ENCODE measurements at places on chromosomes 3 and 15. TPM values are rescaled to one million over a fixed set of nuclear protein-coding genes. Genes with fewer than 3 reads are reported as not detected.

DNA sequence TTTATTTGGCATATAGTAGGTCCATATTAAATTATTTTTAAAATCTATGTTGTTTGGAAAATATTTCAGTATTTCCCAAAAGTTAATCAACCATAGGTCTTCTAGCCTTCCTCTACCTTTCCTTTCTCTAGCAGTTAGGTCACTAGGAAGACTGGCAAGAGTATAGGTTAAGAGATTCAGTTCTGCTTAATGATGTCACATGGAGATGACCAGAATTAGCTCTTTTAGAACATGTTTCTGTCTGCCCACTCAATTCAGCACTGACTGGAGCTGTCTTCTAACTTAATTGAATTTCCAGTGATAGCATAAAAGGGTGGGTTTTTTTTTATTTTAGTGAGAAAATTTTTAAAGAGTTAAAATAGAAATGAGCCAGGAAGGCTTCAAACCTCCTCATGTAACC lies 23.8 kb upstream of the ZBED2 start:
- no peak for DNase-seq
- no peaks in the 10 kb centered on the region for H3K4me1 ChIP-seq
- H3K27ac ChIP-seq = no peak overlapping the region
- H3K4me3 ChIP-seq = no peak overlapping the region

- no peak overlapping the region for H3K27ac ChIP-seq
- no peak for DNase-seq
- peaks cover 10% of the 10 kb centered on the region for H3K27me3 ChIP-seq
- H3K4me3 ChIP-seq = no peak overlapping the region
These were observed 123.9 kb upstream of the AGBL1 start for GRCh38 chr15:85955501-85956391.

TERB2 gene
- total RNA-seq = not detected

GRCh38 chr3:71131375-71132314 lies 451.9 kb downstream of the FOXP1 start:
- H3K27me3 ChIP-seq = no peaks in the 10 kb centered on the region
- H3K4me3 ChIP-seq = peak overlapping the region; percentile 94
- H3K27ac ChIP-seq = peak overlapping the region; percentile 96
- peaks cover 73% of the 10 kb centered on the region for H3K4me1 ChIP-seq
- no peak for DNase-seq

SLC12A1 gene
- 0.05 TPM for total RNA-seq

DNA sequence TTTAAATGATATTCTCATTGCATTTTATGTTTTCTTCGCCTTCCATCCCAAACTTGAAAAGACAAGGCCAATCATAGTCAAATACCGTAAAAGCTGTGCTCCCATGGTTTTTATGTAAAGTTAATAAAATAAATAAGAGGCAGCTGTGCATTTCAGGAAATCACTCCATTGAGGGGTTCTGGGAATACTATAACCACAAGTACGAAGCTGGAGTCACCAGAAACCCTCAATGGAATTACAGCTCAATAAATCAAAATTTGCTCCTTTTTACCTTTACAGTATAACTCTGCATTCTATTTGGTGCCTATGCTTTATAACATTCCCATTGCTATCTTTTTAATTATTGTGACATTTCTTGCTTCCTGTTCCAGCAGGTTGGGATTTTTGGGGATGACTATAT lies 77.2 kb downstream of the C3orf38 start:
- no peak overlapping the region for H3K27ac ChIP-seq
- no peak for DNase-seq
- H3K36me3 ChIP-seq = no peaks in the 10 kb centered on the region
- peaks cover 16% of the 10 kb centered on the region for H3K4me1 ChIP-seq
- H3K27me3 ChIP-seq = no peaks in the 10 kb centered on the region
- H3K4me3 ChIP-seq = no peak overlapping the region

CXCR6 gene
- total RNA-seq = not detected

GRCh38 chr15:27043770-27044169 lies 72.8 kb downstream of the GABRG3 start:
- no peaks in the 10 kb centered on the region for H3K27me3 ChIP-seq
- no peak for DNase-seq
- H3K4me1 ChIP-seq = no peaks in the 10 kb centered on the region
- no peaks in the 10 kb centered on the region for H3K36me3 ChIP-seq
- no peak overlapping the region for H3K27ac ChIP-seq

GRCh38 chr3:127002195-127003174 lies 19.6 kb downstream of the PLXNA1 start:
- H3K4me1 ChIP-seq = peaks cover 17% of the 10 kb centered on the region
- peak overlapping the region; percentile 22 for H3K4me3 ChIP-seq
- no peaks in the 10 kb centered on the region for H3K36me3 ChIP-seq

FBN1 gene
- total RNA-seq = 7.9 TPM

GRCh38 chr3:58585994-58586393 lies 8.8 kb upstream of the FAM107A start:
- peak overlapping the region; percentile 86 for H3K4me3 ChIP-seq
- H3K27me3 ChIP-seq = peaks cover 63% of the 10 kb centered on the region
- H3K27ac ChIP-seq = peak overlapping the region; percentile 19

DNA sequence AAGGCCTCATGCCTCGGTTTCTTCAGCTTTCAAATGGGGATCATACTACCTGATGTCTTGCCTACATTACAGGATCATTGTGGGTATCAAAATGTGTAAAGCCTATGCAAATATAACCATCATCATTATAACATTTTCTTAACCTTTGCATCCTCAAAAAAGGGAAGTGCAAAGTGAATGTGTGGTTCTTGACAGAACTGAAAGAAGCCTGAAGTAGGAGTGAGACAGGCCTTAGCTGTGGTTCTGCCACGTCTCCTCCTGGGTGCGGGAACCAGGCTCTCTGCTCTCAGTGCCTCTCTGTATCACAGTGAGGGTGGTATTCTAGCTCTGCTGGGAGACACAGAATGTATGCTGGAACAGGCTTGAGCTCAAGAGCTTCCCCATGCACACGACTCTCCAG lies 316.9 kb upstream of the ICE2 start:
- no peak overlapping the region for H3K4me3 ChIP-seq
- peaks cover 11% of the 10 kb centered on the region for H3K4me1 ChIP-seq
- no peak for DNase-seq
- H3K27me3 ChIP-seq = peaks cover 16% of the 10 kb centered on the region
- H3K27ac ChIP-seq = no peak overlapping the region

CATSPER2 gene
- 5.1 TPM for total RNA-seq

DNA sequence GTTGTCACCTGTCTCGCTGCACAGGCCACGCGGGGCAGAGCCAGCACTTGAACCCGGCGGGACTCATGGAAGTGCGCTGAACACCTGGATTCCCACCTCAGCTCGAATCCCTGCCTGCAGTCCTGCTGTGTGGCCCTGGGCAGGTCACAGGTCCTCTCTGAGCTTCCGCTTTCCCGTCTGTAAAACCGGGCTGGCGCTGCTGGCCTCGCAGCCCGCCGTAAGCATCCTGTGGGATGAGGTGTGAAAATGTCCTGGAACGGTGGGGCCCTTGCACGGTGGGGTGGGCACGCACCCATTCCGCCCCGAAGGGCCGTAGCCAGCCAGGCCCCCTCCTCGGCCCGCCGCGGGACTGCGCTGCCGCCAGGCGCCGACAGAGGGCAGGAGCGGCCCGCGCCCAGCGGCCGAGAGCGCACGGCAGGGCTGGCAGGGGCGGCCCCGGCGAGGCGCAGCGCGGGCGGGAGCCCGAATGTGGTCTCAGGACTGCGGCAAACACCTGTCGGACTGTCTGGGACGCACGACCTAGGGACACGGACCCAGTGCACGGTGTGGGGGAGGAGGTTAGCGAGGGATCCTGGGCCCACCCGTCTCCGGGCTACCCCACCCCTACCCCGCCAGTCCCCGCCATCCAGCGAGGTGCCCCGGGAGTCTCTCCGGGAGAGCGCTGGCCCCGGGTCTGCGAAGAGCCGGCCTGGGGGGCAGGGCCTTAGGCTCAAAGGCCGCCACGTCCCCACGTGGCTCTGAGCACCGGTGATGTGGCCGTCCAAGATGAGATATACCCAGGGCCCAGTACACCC lies 40.4 kb downstream of the DNAJB8 start:
- H3K36me3 ChIP-seq = no peaks in the 10 kb centered on the region
- H3K27me3 ChIP-seq = peaks cover 30% of the 10 kb centered on the region
- peaks cover 35% of the 10 kb centered on the region for H3K4me1 ChIP-seq
- H3K4me3 ChIP-seq = no peak overlapping the region
- no peak overlapping the region for H3K27ac ChIP-seq

ARL14 gene
- total RNA-seq = 1.9 TPM

PKM gene
- total RNA-seq = 597 TPM

C15orf39 gene
- total RNA-seq = 70.3 TPM

- no peak overlapping the region for H3K4me3 ChIP-seq
- no peak for DNase-seq
- no peaks in the 10 kb centered on the region for H3K36me3 ChIP-seq
These were observed 53.6 kb upstream of the BCL6 start for GRCh38 chr3:187798531-187799530.

DNA sequence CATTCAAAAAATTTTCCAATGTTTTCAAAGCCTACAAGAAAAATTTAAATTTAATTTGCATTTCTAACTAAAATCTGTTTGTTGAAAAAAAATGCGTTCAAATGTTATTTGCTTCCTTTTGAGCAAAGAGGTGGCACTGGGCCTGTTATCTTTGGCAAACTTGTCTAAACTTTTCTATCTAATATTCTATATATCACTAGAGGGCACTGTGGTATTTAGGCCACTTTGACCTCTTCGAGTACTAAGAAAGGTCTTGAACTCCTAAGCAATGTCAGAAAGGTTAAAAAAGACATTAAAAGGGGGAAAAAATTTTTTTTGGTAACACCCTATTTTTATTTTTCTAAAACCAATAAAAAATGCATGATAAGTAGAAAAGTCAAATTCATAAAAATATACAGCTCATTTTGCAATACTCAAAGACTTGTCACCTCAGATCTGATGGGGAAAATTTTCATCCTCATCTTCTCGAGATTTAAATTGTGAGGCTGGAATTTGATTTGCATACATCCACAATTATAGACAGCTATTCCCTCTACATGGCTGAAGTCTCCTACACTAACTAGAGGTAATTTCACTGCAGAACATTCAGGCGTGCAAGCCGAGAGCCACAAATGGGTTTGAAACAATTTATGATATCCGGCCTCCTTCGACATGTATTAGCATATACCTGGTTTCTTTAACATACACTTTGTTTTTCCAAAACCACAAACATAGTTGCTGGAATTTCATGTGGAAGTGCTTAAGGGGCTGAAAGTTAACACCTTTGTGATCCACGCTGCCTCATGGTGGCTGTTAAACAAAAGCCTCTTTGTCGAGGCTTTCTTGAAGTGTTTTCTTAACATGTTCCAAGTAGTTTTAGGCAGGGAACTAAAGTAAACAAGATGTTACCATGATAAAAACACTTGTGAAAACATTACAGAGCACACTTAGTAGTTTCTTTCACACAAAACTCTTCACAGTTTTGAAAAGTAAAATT lies 576.4 kb downstream of the FOXP1 start:
- H3K4me3 ChIP-seq = peak overlapping the region; percentile 2
- DNase-seq = no peak
- H3K27ac ChIP-seq = peak overlapping the region; percentile 76
- H3K27me3 ChIP-seq = no peaks in the 10 kb centered on the region
- H3K36me3 ChIP-seq = peaks cover 8% of the 10 kb centered on the region

GRCh38 chr3:64621726-64622395 lies 65.9 kb downstream of the ADAMTS9 start:
- no peaks in the 10 kb centered on the region for H3K27me3 ChIP-seq
- H3K36me3 ChIP-seq = peaks cover 42% of the 10 kb centered on the region
- no peak overlapping the region for H3K27ac ChIP-seq
- H3K4me3 ChIP-seq = no peak overlapping the region
- no peak for DNase-seq
- no peaks in the 10 kb centered on the region for H3K4me1 ChIP-seq

- peaks cover 3% of the 10 kb centered on the region for H3K27me3 ChIP-seq
- no peak overlapping the region for H3K27ac ChIP-seq
- no peak overlapping the region for H3K4me3 ChIP-seq
- H3K4me1 ChIP-seq = no peaks in the 10 kb centered on the region
These were observed 23.2 kb downstream of the C2CD4B start for GRCh38 chr15:62141643-62142588.
